MV-4-11 (cell line): ENCODE measurements at places on chromosomes 12 and 14.

DNA sequence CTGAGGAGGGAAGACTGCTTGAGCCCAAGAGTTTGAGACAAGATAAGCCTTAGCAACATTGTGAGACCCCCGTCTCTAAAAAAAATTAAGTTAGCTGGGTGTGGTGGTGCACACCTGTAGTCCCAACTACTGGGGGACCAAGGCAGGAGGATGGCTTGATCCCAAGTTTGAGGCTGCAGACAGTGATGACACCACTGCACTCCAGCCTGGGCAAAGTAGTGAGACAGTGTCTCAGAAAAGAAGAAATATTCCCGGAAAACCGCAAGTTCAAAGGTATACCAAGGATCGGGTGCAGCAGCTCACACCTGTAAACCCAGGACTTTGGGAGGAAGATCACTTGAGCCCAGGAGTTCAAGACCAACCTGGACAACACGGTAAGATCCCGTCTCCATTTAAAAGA, 5.8 kb downstream of the PTGES3 start:
- no peak for DNase-seq

- no peak for DNase-seq
These were observed 14.7 kb downstream of the PTCSC3 start for GRCh38 chr14:36161776-36162175.

DNA sequence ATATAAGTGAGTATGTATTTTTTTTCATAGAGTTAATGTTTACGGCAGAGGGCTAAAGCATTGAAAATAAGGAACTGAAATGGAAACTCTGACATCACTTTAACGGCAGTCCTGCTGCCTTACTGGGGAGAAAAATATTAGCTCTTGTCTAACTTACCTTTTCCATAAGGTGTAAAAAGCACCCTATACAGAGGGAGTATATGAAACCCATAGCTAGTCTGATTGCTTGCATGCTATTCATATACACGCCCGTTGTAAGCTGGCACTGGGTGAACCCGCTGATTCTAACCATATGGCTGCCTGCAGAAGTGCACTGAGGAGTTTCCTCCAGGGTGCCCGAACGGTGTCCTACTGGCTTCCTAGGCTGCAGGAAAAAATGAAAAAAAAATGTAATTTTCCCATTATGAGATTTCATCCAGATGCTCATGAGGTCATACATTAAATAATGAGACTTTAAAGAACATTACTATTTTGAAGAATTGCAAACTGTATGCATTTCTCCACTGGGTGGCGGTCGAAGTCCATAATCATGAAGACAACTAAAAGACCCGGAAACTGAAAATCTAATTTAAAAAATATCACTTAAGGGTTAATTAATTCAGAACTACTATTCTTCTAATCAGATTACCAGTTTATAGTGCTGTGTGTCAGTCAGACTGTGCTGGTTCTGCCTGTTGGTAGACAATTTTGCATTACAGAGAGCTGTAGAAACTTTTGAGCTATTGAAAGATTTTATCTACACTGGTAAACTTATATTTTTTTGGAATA, 144.7 kb downstream of the ALX1 start:
- DNase-seq, result peak; percentile 67

DNA sequence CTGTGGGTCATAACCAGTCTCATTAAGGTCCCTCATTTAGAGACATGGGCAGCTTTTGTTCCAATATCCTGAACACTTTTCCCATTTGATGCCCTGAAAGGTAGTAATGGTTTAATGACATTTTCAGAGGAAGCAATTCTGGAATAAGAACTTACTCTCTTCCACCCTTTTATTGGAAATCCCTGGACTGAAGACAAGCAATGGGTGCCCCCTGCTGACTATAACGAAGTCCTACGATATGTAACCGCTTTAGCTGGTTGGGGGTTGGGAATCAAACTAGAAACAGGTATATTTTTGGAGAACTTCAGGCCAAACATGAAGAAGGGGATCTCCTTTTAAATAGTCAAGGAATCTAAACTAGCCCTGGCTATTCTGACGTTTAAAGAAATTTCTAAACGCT, 20.5 kb downstream of the SARNP start:
- DNase-seq, result peak; percentile 37

- no peak for DNase-seq
These were observed 6.8 kb upstream of the NR4A1 start for GRCh38 chr12:52044292-52044983.

- peak; percentile 47 for DNase-seq
These were observed 581 bp downstream of the PAPOLA start for GRCh38 chr14:96502621-96503305.

DNA sequence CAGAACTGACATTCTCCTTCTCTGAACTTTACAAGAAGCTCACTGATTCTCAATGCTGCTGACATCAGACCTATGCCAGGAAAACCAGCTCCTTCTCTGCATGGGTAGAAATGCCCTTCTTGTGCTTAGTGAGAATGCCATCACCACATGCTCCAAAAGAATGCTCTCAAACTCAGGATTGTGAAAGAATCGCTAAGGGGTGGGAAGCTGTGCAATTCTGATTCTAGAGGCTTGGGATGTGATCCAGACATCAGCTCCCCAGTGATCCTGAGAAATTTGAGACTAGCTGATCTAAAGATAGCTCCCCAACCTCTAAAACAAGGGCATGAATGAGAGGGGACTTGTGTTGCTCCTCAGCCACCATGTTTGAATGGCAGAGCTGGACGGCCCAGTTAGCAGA, 113.2 kb downstream of the DPF3 start:
- DNase-seq, result no peak

GRCh38 chr12:42790761-42791151, 201.2 kb upstream of the PRICKLE1 start:
- DNase-seq, result peak; percentile 86

DNA sequence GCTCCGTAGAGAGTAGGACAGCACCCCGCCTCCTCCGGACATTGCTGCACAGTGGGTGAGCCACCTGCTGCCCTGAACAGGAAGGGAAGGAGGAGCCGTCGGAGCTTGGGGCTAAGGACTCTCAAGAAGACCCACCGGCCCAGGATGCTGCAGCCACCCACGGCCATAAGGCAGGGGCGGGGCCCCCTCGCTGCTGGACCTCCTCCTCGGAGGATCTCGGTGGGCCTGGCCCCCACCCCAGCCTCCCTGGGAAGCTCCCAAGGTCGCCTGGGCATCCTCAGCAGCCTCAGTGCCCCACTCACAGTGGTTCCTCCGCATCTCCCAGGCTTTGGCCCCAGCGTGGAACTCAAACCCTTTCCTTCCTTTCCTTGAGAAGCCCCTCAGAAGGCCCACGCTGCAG, 68.6 kb upstream of the DIO3 start:
- no peak for DNase-seq
